ENCODE measurements at places on chromosomes 2 and 18.

GRCh38 chr18:28606686-28607085, 429.8 kb upstream of the CDH2 start:
- DNase-seq, result no peak

- no peak for DNase-seq
Measured at GRCh38 chr2:240645346-240645745, 20.1 kb downstream of the GPR35 start.

DNA sequence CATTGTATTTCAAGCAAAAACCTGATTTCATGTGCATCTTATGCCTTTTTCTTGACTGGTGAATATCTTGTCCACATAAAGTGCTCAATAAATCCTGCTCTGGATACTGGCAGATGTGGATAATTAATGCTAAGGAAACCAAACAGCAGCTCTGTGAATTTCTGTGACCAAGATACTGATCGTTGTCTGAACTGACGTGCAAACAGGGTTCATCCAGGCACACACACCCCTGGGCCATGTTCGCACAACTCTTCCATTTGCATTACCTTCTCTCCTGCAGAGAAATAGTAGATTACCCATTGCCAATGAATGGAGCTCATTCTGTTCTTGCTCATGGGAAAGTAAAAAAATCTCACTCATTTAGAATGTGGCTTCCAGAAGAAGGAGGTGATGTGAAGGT, 316.2 kb upstream of the TRIB2 start:
- DNase-seq, result no peak

- no peak for DNase-seq
Measured at GRCh38 chr2:120430957-120431356, 85.0 kb downstream of the INHBB start.

DNA sequence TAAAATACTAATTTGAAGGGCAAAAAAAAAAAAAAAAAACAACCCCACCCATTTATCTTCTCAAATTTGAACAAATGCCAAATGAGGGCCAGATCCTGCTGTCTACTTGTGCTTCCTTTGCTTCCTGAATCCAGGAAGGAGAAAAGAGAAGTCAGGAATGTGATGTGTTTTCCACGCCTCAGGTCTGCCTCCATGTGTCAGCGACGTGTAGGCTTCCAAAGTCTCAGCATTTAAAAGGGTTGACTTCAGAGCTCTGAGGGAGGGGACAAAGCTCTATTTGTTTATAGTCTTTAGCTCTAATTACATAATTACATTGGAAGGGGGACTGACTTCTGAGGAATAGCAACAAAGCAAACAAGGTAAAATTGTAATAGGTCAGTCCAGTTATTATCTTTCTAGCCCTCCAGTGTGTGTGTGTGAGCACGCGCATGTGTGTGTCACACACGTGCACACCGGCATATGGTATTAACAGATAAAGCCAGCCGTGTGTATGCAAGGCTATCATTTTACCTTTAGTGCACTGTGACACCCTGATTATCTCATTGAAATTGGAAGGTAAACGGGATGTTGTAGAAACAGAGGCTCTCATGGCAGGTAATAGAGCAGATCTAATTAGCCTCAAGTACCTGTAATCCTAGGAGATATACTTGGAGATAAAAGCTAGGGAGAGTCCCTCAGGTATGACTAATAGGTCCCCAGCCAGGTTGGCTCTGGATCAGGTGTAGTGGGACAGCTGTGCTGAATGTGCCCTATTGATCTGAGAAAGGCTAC, 911.4 kb upstream of the ZEB2 start:
- no peak for DNase-seq

GRCh38 chr2:64454386-64455332, 697 bp downstream of the LGALSL start:
- peak; percentile 37 for DNase-seq

DNA sequence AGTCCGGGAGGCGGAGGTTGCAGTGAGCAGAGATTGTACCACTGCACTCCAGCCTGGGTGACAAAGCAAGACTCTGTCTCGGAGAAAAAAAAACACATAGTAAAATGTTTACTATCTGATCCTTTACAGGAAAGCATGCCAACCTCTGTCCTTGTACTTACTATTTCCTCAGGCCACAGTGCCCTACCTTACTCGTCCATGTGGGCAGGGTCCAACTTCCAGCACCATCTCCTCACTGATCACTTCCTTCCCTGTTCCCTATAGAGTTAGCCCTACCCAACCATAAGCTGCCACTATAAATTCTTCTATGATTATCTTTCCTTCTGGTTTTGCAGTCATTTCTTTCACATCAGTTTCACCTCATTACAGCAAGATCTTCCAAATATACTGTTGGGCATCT, 136.2 kb downstream of the MYO5B start:
- no peak for DNase-seq

DNA sequence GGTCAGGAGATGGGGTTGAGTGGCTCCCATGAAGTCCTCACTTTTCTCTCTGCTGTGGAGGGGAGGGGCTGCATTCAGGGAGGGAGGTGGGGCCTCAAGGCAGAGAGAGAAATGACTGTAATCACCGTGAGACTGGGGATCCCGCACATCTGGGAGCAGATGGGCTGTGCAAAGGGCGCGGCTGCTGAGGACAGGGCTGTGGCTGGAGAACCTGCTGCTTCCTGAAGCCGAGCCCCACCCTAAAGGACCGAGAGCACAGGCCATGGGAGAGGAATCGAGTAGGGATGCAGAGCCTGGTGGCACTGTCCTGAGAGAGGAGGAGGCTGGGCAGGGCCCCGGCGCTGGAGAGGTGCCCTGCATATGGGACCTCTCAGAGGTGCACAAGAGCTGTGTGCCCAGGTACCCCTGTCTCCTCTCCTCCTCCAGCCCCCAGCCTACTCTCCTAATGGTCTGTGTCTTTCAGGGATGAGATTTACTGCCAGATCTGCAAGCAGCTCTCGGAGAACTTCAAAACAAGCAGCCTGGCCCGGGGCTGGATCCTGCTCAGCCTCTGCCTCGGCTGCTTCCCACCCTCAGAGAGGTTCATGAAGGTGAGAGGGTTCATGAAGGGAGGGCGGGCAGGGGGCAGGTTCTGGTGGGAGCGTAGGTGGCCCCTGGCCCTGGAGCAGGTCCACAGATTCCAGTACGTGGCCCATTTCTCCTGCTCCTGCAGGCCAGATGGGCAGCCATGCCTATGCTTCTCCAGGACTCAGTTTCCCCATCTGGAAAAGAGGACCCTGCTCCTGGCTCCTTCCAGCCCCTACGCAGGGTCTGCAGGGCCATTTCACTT, 25.9 kb upstream of the GPR17 start:
- no peak for DNase-seq

GRCh38 chr2:70691497-70692140, 76.4 kb downstream of the ADD2 start:
- no peak for DNase-seq

DNA sequence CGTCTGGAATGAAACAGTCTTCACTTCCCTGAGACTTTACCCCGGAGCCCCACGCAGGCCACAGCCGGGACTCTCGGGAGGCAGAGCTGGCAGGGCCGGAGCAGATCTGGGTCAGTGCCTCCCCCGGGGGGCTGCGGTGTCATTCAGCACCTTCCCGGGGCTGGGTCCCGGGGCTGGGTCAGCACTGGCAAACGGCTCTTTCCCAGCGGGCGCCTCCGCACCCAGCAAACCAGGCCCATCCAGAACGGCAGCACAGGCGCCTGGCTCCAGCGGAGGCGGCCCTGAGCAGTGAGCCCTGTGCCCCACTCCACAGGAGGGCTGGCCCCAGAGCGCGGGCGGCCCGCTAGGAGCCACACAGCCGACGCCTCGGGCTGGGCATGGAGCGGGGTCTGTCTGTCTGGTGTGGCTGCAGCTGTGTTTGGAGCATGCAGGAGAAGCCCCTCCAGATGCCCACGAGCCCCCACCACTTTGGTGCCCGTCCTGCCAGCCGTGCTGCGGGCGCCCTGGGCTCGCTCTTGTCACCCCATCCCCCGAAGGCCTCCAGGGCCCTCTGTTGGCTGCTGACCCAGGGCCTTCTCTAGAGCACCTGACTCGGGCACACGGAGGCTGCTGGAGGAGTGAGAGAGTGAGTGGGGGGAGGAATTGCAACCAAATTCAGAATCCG, 132.1 kb upstream of the CTDP1 start:
- DNase-seq, result no peak

Measured in stimulated activated CD4-positive, alpha-beta T cell treated with anti-CD3 and anti-CD28 coated beads, Interleukin-1b, Interleukin-23, amount 100 ng/mL, for 24 hours (primary cell).